Tongue (tissue), 3 donors: ENCODE measurements at places on chromosomes 6 and 20. TPM values are rescaled to one million over a fixed set of nuclear protein-coding genes. Genes with fewer than 3 reads are reported as not detected.
A peak's percentile ranks its signal among the peaks of the same experiment; 100 is the strongest.

The RIPOR3 gene
- total RNA-seq, result 12.5 TPM

The CFB gene
- 7.1 TPM for total RNA-seq

The SPAG4 gene
- not detected for total RNA-seq

The OXT gene
- total RNA-seq, result not detected

The SLC32A1 gene
- total RNA-seq, result not detected

The FRK gene
- 2.7 TPM for total RNA-seq

The MYCT1 gene
- total RNA-seq, result 26.0 TPM

DNA sequence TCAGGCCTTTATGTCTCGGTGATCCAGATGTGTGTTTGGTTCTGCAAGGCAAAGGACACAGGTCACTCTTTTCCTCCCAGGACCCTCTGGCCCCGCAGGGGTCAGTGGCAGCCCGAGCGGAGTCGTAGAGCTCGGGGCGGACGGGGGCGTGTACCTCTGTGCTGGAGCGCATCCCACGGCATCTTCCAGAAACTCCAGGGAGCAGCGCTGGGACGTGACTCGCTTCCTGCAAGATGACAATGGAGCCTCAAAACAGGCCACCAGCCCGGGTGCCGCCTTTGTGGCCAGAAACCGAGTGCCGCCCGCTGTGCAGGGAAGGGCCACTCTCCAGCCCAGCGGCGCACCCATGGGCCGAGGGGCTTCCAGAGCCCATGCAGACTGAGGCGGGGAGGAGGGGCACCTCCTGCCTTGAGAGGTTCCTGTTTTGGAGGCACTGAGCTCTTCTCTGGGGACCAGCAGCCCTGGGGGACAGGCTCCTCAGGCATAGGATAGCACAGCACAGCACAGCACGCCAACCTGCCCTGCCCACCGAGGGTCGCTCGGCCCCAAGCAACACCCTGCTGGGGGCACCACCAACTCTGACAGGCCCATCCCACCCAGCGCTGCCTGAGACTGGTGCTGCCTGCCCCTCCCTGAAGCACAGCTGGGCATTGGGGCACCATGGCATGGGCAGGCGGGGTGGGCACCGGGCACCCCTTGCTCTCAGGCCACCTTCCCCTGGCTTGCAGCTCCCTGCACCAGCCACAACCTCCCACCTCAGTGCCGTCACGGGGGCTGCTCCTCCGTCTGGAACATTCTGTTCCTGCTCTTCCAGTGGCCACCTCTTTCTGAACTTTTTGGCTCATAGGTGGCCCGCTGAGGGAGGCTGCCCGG is 9.7 kb downstream of the RPS21 start:
- DNase-seq, result no peak

DNA sequence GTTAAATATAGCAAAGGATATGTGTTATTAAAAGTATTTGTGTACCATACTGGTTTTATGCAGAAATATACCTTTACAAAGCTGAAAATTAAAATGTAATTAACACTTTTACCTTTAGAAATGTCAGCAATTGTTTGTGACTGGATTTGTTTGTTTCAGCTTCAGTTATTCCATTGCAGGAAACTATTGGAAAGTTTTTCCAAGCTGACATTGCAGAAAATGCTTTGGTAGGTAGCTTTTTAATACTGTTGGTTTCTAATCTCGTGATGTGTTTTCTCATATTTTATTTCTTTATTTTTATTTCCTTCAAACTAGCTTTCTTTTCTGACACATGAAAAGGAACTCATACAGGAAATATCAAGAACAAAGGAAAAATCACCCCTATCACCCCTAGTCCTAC is 8.2 kb downstream of the NDUFAF5 start:
- no peak for DNase-seq

GRCh38 chr6:40806256-40806864 is 219.2 kb upstream of the LRFN2 start:
- DNase-seq, result no peak

- peak; percentile 2 for DNase-seq
Observed at GRCh38 chr6:65790666-65791065, 83.6 kb upstream of the EYS start.

DNA sequence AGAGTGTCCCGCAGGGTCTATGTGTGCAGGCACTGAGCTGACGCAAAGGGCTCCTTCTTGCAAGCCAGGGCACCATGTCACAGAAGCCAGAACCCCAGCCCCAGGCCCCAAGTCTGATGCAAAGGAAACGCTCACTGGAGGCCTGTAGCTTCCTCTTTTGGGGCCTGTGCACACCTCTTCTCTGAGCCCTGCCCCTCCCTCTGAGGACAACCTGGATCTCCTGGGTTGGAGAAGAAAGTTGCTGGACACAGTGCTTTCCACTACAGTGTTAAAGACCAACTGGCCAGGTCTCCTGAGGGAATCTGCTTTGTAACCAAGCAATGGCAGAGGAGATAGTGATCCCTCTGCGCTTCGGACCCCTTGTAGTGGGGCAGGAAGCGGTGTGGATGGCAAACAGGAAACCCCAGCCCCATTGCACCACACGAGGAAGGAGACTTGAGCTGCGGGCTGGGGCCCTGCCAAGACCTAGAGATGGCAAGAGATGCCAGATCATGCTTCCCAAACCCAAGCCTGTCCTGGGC is 90.0 kb downstream of the PRND start:
- no peak for DNase-seq

DNA sequence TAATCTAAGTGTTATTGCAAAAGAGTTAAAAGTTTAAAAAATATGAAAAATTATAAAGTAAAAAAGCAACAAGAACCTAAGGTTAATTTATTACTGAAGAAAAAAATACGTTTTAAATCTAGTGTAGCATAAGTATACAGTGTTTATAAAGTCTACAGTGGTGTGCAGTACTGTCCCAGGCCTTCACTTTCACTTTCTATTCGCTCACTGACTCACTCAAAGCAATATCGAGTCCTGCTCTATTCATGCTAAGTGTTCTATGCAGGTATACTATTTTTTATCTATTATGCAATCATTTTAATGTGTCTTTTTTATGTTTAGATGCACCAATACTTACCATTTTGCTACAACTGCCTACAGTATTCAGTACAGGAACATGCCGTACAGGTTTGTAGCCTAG is 113.0 kb downstream of the MANEA start:
- no peak for DNase-seq

GRCh38 chr6:43267619-43268354 is 24.5 kb downstream of the TTBK1 start:
- no peak for DNase-seq

DNA sequence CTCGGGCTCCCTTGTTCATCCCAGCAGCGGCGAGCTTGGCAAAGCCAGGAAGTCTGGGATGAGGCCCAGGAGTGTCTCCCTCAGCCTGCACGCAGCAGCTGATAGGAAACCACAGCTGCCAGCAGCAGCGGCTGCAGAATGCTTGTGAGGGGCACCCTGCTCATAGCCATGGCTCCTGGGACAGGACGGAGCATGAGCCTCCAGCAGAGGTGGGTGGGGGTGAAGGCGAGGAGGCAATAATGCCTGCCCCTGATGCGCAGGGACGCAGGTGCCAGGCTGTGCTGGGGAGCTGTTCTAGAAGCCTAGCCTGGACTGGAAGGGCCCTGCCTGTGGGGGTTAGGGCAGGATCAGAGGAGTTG is 157.9 kb downstream of the CD83 start:
- peak; percentile 77 for DNase-seq

- no peak for DNase-seq
Observed at GRCh38 chr20:41607791-41608190, 10.4 kb downstream of the CHD6 start.

- no peak for DNase-seq
Observed at GRCh38 chr20:35820715-35821114, 48.9 kb downstream of the PHF20 start.

DNA sequence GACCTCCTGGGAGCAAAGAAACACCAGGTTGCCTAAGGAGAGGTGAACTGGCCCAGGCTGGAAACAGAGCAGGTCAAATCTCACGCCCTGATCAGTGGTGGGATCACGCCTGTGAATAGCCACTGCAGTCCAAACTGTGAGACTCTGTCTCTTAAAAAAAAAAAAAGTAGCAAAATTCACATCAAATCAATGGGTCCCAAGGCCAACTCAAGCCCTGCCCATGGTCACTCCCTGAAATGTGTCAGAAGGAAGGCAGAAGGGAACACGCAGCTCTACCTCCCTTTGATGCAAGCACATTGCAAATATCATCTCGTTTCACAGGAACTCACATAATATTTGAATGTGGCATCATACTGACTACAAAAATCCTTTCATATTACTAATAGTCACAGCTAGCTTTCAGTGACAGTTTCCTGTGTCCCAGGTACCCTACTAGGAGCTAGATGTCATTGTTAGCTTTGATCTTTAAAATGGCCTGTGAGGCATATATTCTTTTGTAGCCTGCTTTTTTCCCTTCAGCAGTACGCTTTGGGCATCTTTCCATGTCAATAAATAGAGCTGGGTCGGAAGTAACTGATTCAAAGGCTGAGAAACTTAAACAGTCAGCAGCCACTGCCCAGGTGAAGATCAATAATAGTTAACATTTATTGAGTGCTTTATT is 14.4 kb upstream of the TTPAL start:
- DNase-seq, result no peak

DNA sequence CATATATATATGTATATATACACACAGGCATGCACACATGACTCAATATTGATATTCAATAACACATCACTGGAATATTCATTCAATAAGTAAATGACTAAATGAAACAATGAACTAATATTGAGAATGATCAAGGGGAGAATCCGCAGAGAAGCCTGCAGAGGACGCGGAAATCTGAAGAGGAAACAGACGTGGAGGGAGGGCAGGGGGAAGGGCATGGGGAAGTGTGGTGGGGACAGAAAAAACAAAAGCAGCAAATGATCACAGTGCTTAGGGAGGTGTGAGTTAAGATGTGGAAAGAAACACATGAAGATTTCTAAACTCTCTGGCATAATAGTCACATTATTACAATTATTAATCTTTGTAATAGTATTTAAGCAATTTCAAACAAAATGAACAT is 14.5 kb downstream of the PERP start:
- no peak for DNase-seq

DNA sequence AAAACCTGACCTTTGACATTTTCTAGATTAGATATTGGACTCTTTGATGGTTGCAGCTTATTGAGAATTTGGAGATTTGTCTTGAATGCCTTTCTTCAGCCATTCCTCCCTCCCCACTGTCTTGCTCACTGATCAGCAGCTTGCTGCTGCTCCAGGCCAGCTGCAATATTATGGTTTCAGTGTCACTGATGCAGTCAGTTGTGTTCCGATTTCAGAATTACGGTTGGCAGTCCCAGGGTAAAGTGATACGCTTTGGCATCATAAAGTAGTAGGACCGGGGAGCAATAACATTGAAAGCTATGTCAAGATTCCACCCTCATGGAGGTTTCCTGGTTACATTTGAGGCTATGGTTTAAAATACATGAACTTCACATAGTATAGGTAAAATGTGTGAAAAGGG is 152.6 kb downstream of the BCKDHB start:
- DNase-seq, result peak; percentile 74

DNA sequence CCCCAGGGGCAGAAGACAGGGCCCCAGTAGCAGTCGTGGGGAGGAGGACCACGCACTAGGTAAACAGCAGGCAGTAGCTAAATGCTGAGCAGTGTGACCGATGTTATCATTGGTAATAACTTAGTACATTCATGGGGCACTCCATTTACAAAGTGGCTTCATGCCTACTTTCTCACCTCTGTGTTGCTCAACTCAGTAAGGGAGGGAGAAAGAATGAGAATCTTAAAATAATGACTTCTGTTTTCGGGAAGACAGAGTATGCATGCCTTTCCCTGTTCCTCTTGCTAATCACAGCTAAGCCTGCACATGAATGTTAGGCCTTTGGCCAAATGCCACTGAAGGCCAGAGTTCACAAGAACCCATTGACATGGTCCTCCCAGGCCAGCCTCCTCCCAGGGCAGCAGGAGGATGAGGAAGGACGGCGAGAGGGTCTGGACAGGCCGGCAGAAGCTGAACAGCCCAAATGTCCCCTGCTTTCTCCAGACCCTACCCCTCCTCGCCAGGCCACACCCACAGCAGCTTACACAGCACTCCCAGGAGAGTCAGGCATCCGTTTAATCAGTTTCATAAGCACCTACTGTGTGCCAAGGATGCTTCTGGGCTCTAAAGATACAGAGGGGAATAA is 183.4 kb downstream of the ANKRD60 start:
- DNase-seq, result no peak

GRCh38 chr6:127131275-127131674 is 12.8 kb downstream of the RSPO3 start:
- DNase-seq, result no peak

DNA sequence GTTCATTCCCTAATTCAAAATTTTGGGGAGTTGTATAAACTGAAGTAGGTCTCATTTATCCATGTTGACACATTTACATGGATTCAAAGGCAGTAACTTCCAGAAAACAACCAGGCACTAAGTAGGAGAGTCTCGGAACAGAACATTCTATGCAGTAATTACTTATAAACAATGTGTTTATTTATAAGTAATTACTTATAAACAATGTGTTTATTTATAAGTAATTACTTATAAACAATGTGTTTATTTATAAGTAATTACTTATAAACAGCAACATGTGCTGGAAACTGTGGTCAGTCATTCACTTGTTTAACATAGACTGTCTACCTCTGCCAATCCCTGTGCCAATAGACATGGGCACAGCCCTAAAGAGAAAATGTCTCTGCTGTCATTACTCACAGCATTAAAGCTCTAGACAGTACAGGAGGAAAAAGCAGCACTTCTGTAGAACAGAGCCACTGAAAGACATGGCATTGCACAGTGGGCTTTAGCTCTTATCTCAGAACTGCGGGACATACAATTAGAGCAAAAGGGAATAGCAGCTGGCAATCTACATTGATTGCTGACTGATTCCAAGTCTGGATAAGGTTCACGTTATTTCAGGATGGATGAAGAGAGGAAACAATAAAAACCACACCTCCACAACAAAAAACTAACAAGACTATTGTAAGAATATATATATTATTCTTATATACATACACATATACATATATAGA is 188.2 kb downstream of the WDR27 start:
- DNase-seq, result no peak

DNA sequence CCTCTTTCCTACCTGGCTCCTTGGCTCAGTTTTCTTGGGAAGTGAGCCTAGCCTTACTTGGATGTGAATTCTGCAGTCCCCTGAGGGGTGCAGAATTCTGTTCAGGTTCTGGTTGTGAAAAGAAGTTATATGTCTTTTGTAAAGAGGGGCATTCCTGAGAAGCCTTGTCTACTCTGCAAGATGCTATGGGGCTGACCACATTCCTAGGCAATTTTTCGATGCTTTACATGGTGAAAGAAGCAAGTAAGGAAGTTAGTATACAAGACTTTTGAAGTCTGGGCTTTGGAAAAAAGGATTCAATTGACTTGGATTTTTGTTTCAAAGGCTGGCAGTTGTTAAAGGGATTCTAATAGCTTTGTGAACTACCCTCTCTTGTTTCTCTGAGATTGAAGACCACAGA is 167.9 kb upstream of the STMND1 start:
- DNase-seq, result peak; percentile 67
